ENCODE measurements at places on chromosomes 5 and 9. TPM values are rescaled to one million over a fixed set of nuclear protein-coding genes. Genes with fewer than 3 reads are reported as not detected.

GRCh38 chr5:44640945-44641456 lies 167.7 kb upstream of the MRPS30 start:
- no peak for DNase-seq
- H3K4me1 ChIP-seq = no peaks in the 10 kb centered on the region
- no peak overlapping the region for H3K27ac ChIP-seq

- no peak overlapping the region for H3K4me3 ChIP-seq
- no peaks in the 10 kb centered on the region for H3K36me3 ChIP-seq
- no peak overlapping the region for H3K27ac ChIP-seq
- H3K4me1 ChIP-seq = no peaks in the 10 kb centered on the region
- peaks cover 53% of the 10 kb centered on the region for H3K27me3 ChIP-seq
Observed at GRCh38 chr5:158174918-158175851, 316.2 kb upstream of the CLINT1 start.

LCN12 gene
- 4.2 TPM for total RNA-seq

DNA sequence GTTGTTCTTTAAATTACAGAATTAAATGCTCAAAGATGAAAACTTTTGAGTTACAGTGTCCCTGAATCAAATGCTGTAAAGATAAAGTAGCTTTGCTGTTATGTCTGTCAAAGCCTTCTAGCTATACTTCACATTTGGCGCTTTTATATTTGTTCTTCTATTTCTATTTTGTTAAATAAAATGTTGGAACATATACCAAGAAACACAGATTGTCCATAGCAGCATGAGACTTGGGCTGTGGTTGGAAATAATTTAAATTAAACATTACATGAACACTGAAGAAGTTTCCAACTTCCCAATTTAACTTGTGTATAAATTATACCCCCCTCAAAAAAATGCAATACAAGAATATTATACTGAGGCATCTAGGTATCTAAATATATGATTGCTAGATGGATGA lies 249.8 kb downstream of the NR2F1-AS1 start:
- H3K4me3 ChIP-seq = no peak overlapping the region
- no peaks in the 10 kb centered on the region for H3K27me3 ChIP-seq
- H3K36me3 ChIP-seq = no peaks in the 10 kb centered on the region
- no peaks in the 10 kb centered on the region for H3K4me1 ChIP-seq
- DNase-seq = no peak

DNA sequence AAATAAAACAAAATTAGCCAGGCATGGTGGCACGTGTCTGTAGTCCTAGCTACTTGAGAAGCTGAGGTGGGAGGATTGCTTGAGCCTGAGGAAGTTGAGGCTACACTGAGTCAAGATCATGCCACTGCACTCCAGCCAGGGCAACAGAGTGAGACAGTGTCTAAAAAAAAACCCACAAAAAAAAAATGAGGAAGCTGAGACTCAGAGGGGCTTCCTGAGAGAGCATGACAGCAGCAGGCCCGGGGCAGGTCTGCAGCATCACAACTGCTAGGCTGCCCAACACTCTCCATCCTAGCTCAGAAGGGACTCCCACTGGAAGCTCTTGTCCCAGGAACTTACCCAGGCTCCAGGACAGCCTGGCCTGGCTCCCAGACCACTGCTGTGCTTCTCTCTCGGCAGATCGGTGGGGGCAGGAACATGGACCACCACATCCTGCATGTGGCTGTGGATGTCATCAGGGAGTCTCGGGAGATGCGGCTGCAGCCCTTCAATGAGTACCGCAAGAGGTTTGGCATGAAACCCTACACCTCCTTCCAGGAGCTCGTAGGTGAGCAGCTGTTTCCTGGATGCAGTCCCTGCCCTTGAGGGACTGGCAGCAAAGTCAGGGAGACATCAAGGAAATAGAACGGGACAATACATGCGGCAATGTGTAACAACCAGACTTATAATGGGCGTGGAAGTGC lies 19.1 kb downstream of the PTGS1 start:
- DNase-seq = no peak
- no peaks in the 10 kb centered on the region for H3K36me3 ChIP-seq
- H3K4me3 ChIP-seq = no peak overlapping the region
- H3K27ac ChIP-seq = no peak overlapping the region
- peaks cover 4% of the 10 kb centered on the region for H3K4me1 ChIP-seq

DNA sequence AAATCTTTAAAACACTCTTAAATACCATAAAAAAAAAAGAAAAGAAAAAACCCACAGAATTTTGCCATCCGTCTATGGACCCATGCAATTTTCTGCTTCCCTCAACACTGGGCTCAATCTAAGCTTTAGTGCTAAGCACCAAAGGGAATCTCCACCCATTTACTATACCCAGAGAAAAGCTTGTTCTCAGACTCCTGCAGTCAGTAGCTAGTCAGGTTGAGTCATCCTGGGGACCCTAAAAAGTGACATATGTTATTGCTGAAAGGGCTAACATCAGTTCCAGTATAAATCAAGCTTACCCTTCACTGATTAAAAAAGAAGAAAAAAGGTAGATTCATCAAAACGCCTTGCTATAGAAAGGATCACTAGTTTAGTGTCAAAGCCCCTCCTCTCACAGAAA lies 177.6 kb downstream of the MUSK start:
- no peaks in the 10 kb centered on the region for H3K27me3 ChIP-seq
- no peaks in the 10 kb centered on the region for H3K36me3 ChIP-seq
- no peak overlapping the region for H3K4me3 ChIP-seq
- H3K27ac ChIP-seq = no peak overlapping the region
- DNase-seq = no peak

C9orf50 gene
- not detected for total RNA-seq

GRCh38 chr5:74540622-74541021 lies 99.9 kb downstream of the ENC1 start:
- no peaks in the 10 kb centered on the region for H3K27me3 ChIP-seq
- no peak overlapping the region for H3K4me3 ChIP-seq
- H3K4me1 ChIP-seq = peaks cover 43% of the 10 kb centered on the region
- H3K27ac ChIP-seq = no peak overlapping the region
- H3K36me3 ChIP-seq = no peaks in the 10 kb centered on the region

BAAT gene
- 0.25 TPM for total RNA-seq

DNA sequence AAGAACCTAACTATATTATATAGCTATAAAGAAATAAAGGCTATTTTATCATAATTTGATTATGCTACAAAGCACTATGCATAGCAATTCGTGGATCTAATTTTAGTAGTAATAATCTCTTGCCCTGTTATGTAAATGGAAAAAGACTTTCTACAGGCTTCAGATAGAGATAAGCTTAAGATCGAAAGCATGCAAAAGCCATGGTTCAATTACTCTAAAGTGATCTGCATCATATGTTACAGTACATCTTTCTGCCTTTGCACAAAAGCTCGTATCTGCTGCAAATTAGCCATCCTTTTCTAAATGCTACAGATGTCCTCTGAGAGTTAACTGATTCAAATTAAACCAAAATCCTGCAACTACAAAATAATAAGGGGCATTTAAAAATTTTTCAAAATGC lies 234.8 kb upstream of the TMEM161B start:
- H3K4me1 ChIP-seq = no peaks in the 10 kb centered on the region
- no peaks in the 10 kb centered on the region for H3K27me3 ChIP-seq
- H3K36me3 ChIP-seq = no peaks in the 10 kb centered on the region
- DNase-seq = no peak
- no peak overlapping the region for H3K27ac ChIP-seq

COL5A1 gene
- 0.30 TPM for total RNA-seq

GRCh38 chr9:112047538-112048066 lies 127.5 kb downstream of the SUSD1 start:
- no peak overlapping the region for H3K27ac ChIP-seq
- no peak for DNase-seq
- peaks cover 35% of the 10 kb centered on the region for H3K4me1 ChIP-seq
- H3K4me3 ChIP-seq = no peak overlapping the region
- H3K27me3 ChIP-seq = no peaks in the 10 kb centered on the region
- no peaks in the 10 kb centered on the region for H3K36me3 ChIP-seq

SLC28A3 gene
- not detected for total RNA-seq

NUP155 gene
- 80.9 TPM for total RNA-seq

DNA sequence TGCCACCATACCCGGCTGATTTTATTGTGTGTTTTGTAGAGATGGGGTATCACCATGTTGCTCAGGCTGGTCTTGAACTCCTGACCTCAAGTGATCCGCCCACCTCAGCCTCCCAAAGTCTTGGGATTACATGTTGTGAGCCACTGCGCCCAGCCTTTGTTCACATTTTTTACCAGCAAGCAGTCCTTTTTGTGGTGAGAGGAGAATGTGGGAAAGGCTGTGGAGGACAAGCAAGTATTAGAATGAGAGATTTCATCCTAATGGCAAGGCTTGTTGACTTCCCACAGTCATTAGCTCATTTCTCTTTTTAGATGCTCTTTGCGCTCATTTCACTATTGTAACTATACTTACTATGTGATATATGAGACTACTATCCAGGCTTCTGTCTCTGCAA lies 6.1 kb downstream of the IL31RA start:
- no peaks in the 10 kb centered on the region for H3K4me1 ChIP-seq
- no peak for DNase-seq
- no peaks in the 10 kb centered on the region for H3K36me3 ChIP-seq
- H3K4me3 ChIP-seq = no peak overlapping the region

- no peaks in the 10 kb centered on the region for H3K27me3 ChIP-seq
- no peaks in the 10 kb centered on the region for H3K4me1 ChIP-seq
- H3K36me3 ChIP-seq = no peaks in the 10 kb centered on the region
- no peak for DNase-seq
Observed at GRCh38 chr5:135276151-135276550, 122.9 kb downstream of the MACROH2A1 start.
